Adipose tissue (tissue), 3 donors: ENCODE measurements at places on chromosomes 7 and 10. TPM values are rescaled to one million over a fixed set of nuclear protein-coding genes. Genes with fewer than 3 reads are reported as not detected.

Gene GRID2IP
- polyA plus RNA-seq: 0.37 TPM

Gene CALML3
- polyA plus RNA-seq: 0.06 TPM

Gene GIMAP6
- polyA plus RNA-seq: 7.5 TPM

Gene PRF1
- 2.4 TPM for polyA plus RNA-seq

Gene PRSS1
- 20.9 TPM for polyA plus RNA-seq

Gene CYP2C9
- 0.10 TPM for polyA plus RNA-seq

Gene CYP3A4
- 1.3 TPM for polyA plus RNA-seq

Gene IGFBP3
- polyA plus RNA-seq: 179 TPM

Gene DGKB
- polyA plus RNA-seq: 0.01 TPM

Gene NEUROD6
- polyA plus RNA-seq: not detected

Gene HYCC1
- polyA plus RNA-seq: 18.5 TPM

Gene GSTO2
- polyA plus RNA-seq: 0.56 TPM
